ENCODE measurements at places on chromosomes 1 and 21. TPM values are rescaled to one million over a fixed set of nuclear protein-coding genes. Genes with fewer than 3 reads are reported as not detected.

ZMPSTE24 gene
- total RNA-seq = 58.7 TPM

ENSA gene
- total RNA-seq = 87.8 TPM

SNX7 gene
- total RNA-seq = 34.1 TPM

LRRC38 gene
- not detected for total RNA-seq

DDAH1 gene
- total RNA-seq = 47.8 TPM

CR1L gene
- total RNA-seq = not detected

GPR3 gene
- 0.22 TPM for total RNA-seq

HES4 gene
- total RNA-seq = 23.6 TPM

GSTM3 gene
- 41.9 TPM for total RNA-seq

ETNK2 gene
- 9.6 TPM for total RNA-seq

LCE1F gene
- total RNA-seq = not detected

ADCY10 gene
- not detected for total RNA-seq

All from dermis lymphatic vessel endothelial cell (primary cell).